MCF 10A (cell line): ENCODE measurements at places on chromosomes 7 and 10. TPM values are rescaled to one million over a fixed set of nuclear protein-coding genes. Genes with fewer than 3 reads are reported as not detected.
A peak's percentile ranks its signal among the peaks of the same experiment; 100 is the strongest.

DNA sequence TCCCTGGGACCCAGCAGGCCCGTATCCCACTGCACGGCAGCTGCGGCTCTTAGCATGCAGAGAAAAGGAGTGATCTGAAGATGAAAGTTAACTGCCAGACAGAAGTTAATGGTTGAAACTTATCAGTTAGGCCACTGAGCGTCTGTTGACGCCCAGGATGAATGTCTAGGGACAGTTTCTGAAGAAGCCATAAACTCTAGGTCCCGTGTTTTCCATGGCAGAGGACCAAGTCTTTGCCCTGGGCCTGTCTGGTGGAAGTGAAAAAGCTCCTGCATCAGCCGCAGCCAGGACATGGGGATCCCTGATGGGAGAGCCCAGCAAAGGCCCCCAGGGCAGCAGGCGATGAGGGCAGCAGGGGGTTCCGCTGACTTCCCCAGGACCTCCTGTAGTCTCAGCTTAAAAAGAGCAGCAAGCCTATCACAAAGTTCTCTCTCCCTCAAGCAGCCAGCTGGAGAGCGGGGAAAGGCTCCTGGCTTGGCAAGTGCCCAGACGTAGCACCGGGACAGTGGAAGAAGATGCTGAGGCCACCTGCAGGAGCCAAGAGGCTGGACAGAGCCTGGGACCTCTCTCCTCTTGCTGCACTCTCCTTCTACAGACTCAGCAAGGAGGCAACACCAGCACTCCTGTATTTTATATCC lies 79.6 kb downstream of the TNS3 start:
- DNase-seq, result no peak

- DNase-seq, result peak; percentile 66
These were observed 115.0 kb downstream of the PLXDC2 start for GRCh38 chr10:19930936-19931893.

GRCh38 chr10:46525177-46525823 lies 31.2 kb downstream of the GPRIN2 start:
- DNase-seq, result peak; percentile 73

GRCh38 chr7:137110091-137110509 lies 233.4 kb downstream of the PTN start:
- no peak for DNase-seq

DNA sequence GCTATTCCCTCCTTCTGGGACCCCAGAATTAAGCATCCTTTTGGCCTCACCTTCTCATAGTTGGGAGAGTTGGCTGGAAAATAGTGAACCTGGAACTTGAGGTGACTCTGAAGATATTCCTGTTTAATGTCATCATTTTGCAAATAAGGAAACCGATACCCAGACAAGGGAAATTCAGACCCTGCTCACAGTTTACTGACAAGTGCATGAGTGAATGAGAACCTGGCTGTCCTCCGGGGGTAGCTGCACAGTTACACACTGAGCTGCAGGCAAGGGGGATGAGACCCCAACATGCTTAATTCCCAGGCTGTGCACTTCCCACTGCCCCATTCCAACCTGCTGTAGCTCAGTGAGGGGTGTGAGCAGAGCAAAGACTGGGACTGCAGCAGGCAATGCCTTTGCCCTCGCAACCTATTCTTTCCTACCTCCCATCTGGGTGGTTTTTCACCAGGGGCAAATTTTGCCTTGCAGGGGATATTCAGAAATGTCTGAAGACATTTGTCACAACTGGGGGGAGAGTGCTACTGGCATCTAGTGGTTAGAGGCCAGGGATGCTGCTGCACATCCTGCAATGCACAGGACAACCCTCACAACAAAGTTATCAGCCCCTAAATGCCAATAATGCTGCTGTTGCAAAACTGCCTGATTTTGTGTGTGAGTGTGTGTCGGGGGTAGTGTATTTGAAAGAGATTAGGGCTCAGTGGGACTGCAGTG lies 136.2 kb downstream of the SORCS3 start:
- DNase-seq, result no peak

Gene RAPGEF5
- total RNA-seq, result 1.9 TPM in 2 replicates

Gene POLL
- total RNA-seq, result 38.5 and 40.7 TPM in 2 replicates
